Left cardiac atrium (tissue), 4 donors: ENCODE measurements at places on chromosomes 2 and 18.

GRCh38 chr2:67701011-67701410 lies 303.9 kb downstream of the ETAA1 start:
- no peak for DNase-seq

DNA sequence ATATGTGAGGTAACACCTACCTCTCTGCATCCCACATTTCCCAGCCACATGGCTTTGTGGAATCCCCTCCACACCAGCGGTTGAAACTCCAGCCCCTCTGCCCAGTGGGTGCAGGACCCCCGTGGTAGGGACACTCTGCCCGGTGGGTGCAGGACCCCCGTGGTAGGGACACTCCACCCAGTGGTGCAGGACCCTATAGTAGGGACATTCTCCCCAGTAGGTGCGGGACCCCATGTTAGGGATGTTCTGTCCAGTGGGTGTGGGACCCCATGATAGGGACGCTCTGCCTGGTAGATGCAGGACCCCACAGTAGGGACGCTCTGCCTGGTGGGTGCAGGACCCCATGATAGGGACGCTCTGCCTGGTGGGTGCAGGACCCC lies 11.5 kb downstream of the COPS9 start:
- no peak for DNase-seq

- DNase-seq = no peak
Measured at GRCh38 chr2:121697108-121697631, 39.5 kb downstream of the NIFK start.

- no peak for DNase-seq
Measured at GRCh38 chr2:46202987-46203386, 94.2 kb upstream of the EPAS1 start.

DNA sequence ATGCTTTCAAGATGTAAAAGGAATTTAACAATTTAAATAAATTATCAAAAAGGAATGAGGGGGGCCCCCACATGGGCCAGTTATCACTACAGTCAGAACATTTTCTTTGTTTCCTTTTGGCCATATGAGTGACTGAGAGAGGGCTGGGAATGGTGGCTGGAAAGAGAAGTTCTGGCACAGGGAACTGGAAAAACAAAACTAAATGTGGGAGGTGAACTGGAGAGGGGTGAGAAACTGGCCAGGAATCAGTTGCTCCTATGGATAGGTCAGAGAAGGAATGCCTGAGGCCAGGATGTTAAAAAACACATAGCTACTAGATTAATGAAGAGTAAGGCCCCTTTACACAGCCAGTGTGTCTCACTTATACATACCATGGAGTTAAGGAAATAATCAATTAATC lies 121.0 kb downstream of the RBMS1 start:
- no peak for DNase-seq

GRCh38 chr2:139478165-139478914 lies 698.1 kb upstream of the NXPH2 start:
- DNase-seq = no peak

DNA sequence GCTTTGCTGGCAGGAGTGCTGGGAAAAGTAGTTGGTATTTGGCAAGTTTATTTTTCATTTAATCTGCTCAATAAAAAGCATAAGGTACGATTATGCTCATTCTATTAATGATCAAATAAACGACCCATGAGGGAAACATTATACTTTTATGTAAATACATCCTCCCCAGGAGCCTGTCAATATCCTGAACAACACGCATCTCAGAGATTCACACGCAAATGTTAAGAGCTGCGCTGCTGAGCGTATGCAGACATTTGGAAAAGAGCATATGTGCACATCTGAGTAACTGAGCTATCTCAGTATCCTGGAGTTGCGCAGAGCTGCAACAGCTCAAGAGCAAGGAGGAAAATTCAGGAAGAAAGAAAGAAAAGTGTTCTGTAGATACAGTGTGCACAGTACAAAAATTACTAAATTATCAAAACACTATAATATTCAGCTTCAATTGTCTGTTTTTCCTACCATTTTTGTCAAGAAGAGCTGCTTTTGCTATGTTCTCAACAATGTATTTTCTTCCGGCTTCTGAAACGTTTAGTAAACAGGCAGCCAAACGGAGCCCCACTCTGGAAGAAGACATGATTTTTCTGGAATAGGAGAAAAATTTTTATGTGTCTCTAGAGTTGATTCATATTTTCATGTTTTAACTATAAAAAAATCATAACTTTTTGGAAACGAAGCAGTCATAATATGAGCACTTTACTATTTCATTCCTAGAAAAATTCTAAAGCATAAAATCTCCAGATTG lies 2.4 kb downstream of the FTCDNL1 start:
- DNase-seq = no peak

GRCh38 chr2:173990970-173991819 lies 26.0 kb upstream of the SP3 start:
- peak; percentile 82 for DNase-seq

- no peak for DNase-seq
Measured at GRCh38 chr2:157747280-157747679, 118.6 kb upstream of the ACVR1C start.

- DNase-seq = no peak
Measured at GRCh38 chr2:167177196-167177595, 288.9 kb downstream of the XIRP2 start.

GRCh38 chr2:233813236-233814055 lies 35.3 kb downstream of the MROH2A start:
- DNase-seq = no peak

- DNase-seq = no peak
Measured at GRCh38 chr2:144580521-144581161, 60.7 kb upstream of the ZEB2 start.

DNA sequence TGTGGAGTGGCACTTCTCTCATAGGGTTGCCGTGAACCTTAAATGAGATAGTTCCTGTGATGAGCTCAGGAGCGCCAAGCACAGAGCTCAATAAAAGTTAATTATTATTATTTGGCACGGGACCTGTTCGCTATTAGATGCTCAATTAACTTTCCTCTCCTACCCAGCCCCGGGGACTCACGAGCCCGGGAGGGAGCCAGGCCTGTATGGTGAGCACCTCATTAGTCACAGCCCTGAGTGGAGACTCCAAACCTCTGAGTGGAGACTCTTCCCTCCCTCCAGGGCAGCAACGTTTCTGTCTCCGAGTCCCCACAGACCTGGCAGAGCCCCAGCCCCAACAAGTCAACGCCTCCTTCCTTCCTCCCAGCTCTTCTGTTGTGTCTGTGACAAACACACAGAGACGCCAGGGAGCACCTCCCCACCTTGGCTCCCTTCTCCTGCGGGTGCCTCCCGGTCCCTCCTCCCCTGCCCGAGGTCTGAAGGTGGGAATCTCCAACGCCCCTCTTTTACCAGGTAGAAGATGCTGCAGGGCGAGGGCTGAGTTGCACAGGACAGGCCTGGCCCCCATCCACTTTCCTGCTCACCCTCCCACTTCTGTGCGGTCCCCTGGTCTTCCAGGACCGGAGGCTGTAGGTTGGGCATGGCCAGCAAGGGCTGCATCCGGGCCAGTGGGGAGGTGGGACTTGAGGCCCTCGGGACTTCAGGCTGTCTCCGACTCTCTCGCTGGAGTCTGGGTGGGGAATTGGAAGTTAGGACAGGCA lies 52.7 kb upstream of the ODC1 start:
- no peak for DNase-seq

GRCh38 chr2:45316576-45317338 lies 294.3 kb downstream of the SRBD1 start:
- no peak for DNase-seq
